Aorta (tissue), 5 donors: ENCODE measurements at places on chromosomes 7 and 10. TPM values are rescaled to one million over a fixed set of nuclear protein-coding genes. Genes with fewer than 3 reads are reported as not detected.

ITGA8 gene
- total RNA-seq = 516 TPM

NUTM2A gene
- 0.66 TPM for total RNA-seq

SFXN4 gene
- 13.4 TPM for total RNA-seq

EGR2 gene
- total RNA-seq = 11.4 TPM

DNA sequence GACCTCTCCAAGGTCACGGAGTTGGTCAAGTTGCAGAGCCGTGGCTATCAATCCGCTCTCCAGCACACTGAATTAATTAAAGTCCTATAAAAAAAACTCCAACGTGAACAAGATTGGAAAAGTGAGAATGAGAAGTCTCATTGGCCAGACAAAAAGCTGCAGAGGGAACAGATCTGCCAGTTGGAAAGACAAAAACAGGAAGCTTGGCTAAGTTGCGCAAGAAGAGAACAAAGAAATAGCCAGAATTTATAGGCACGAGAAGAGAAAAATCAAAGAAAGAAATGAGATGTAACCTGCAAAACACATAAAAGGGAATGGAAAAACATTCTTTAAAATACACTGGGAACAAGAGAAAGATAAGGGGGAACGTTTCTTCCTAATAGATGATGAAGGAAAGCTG lies 45.7 kb upstream of the CRTAC1 start:
- DNase-seq = no peak

DNA sequence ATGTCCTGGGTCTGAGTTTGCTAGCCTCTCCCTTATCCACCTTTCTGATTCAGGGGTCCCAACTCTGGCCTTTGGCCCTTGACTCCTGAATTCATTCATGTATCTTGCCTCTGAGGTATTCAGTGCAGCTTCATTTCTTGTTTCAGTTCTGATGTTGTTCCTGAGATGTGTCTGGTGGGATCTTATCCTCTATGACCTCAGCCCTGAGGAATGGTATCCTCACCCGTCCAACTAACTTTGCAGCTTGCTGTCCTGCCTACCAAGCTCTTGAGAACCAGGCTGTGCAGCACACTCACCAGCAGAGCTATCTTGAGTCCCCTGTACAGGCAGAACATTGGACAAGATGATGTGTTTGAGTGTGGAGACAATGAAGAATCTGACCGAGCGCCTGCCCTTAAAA lies 13.8 kb downstream of the SUFU start:
- no peak for DNase-seq

GRCh38 chr10:87861566-87861952 lies 1.8 kb downstream of the KLLN start:
- peak; percentile 89 for DNase-seq

GRCh38 chr7:148811892-148812291 lies 72.2 kb downstream of the EZH2 start:
- no peak for DNase-seq

GRCh38 chr7:105387508-105388355 lies 989 bp downstream of the SRPK2 start:
- peak; percentile 71 for DNase-seq

DNA sequence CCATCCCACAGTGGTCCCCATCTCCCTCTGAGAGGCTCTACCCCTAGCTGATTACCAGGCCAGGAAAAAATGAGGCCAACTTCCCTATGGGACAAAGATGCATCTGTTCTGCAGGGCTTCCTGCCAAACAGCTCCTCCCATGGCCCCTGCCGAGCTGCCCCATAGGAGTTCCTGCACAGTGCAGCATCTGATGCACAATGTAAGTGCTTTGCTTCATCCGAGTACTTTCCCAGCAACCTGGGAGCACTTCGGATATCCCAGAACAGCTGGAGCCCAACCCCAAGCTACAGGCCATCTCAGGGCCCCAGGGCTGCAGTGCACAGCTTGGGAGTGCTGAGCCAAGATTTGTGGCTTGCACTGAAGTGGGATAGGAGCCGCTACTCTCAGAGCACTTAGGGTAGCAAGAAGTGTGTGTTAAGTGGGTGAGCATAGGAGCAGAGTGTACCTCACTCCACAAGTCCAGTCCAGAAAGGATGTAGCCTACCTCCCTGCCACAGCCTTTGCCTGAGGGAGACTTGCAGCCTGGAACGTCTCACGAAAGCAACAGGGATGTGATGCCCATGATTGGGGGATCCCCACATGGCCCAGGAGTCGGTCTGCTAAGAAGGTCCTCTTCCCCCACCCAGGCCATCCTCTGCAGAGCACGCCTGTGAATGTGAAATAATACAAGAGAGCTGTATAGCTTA lies 209.6 kb upstream of the VWC2 start:
- DNase-seq = peak; percentile 41

- no peak for DNase-seq
Observed at GRCh38 chr10:113094114-113094486, 144.1 kb downstream of the TCF7L2 start.

- DNase-seq = no peak
Observed at GRCh38 chr10:45383682-45384330, 9.8 kb downstream of the ALOX5 start.

DNA sequence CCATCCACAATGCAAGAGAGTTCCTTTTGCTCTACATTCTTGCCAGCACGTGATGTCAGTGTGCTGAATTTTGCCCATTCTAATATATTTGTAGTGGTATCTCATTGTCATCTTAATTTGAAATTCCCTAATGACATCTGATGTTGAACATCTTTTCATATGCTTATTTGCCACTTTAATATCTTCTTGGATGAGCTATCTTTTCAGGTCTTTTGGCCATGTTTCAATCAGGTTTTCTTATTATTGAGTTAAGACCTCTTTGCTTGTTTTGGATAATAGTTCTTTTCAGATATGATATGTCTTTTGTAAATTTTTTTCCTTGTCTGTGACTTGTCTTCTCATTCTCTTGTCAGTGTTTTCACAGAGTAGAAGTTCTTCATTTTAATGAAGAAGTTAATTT lies 20.4 kb upstream of the FAM3C start:
- DNase-seq = no peak

GRCh38 chr7:158820656-158821055 lies 8.7 kb downstream of the ESYT2 start:
- no peak for DNase-seq

DNA sequence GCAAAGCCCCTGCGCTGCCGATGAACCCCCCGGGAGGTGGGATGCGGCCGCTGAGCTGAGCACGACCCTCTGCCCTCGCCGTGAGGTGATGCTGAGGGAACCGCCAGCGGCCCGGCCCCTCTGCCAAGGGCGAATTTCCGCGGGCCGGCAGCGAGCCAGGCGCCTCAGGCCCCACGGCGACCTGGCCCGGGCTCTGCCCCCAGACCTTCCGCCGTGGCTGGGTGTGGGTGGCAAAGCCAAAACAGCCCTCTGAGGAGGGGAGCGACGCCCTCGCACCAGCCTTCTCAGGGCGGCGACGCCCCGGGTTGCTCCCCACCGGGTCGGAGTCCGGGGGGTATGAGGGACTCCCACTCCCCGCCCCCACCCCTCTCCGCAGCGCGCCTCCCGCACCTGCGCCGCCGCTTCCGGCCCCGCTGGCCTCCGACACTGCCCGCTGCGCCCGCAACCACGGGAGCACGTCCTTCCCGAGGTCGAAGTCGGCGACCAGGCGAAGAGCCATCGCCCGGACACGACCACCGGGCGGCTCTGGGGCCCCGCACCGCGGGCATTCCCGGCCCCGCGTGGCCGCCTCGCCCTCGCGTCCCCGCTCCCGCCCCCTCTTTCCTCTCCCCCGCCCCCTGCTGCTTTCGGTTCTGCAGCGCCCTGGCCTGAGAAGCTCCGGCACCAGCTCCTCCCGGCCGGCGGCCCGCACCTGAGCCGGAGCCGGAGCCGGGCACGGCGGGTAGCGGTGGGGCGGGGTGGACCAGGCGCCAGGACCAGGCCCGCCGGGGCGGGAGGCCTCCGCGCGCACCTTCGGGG lies at the start of gene GSAP:
GSAP (minus strand) TSS at position 527 of the 798 bp plus-strand sequence; CDS start at position 499, 28 bp downstream.
- peak; percentile 74 for DNase-seq

GRCh38 chr7:116439841-116440549 lies 59.5 kb upstream of the CAV2 start:
- no peak for DNase-seq

GRCh38 chr10:128386231-128386630 lies 260.0 kb upstream of the MKI67 start:
- no peak for DNase-seq

- no peak for DNase-seq
Observed at GRCh38 chr7:155733582-155734444, 78.5 kb downstream of the SHH start.

- DNase-seq = no peak
Observed at GRCh38 chr10:3397231-3397630, 224.6 kb upstream of the PITRM1 start.

- DNase-seq = no peak
Observed at GRCh38 chr7:106047818-106048705, 64.0 kb downstream of the SYPL1 start.

DNA sequence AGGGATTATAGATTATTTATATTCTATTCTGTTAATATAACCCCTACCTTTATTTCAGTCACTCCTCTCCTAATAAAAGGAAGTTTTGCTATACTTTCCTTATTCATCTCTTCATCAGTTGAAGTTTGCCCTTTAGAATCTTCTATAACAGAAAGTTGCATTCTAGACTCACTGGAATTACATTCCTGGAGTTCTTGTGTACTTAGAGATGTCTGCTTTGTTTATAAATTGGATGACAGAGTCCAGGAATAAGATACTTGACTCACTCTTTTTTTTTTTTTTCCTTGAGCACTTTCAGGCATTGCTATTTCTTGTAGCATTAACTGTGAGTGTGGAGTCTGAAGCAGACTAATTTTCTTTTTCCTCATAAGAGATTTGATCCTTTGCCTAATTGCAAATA lies 640.8 kb downstream of the XPNPEP1 start:
- no peak for DNase-seq

GRCh38 chr10:69912589-69912988 lies 110.9 kb downstream of the COL13A1 start:
- no peak for DNase-seq

DNA sequence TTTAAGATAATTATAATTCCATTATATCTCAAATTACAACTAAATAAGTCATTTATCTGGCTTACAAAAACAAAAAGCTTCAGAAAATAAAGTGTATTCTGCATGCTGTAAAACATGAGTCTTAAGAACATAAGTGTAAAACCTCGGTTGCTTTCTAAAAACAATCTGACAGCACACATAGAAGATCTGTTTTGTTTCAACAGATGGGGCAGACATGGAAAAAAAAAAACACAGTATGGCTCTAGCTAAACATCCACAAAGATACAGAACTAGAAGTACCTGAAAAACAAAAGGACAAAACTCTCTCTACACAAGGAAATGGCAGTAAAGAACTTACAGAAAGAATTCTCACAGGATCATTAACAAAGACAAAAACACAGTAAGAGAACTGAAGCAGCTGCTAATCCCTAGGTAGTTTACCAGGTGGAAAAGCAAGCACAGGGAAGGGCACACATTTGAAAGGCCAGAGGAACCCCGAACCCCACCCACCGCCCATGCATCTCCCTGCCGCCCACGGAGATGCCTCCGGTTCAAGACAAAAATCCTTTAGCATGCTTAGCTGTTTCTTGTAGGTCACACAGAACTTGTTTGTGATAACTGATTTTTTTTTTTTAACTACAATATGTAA lies 42.5 kb downstream of the DLD start:
- no peak for DNase-seq

- no peak for DNase-seq
Observed at GRCh38 chr7:86647385-86648094, 3.8 kb downstream of the GRM3 start.

DNA sequence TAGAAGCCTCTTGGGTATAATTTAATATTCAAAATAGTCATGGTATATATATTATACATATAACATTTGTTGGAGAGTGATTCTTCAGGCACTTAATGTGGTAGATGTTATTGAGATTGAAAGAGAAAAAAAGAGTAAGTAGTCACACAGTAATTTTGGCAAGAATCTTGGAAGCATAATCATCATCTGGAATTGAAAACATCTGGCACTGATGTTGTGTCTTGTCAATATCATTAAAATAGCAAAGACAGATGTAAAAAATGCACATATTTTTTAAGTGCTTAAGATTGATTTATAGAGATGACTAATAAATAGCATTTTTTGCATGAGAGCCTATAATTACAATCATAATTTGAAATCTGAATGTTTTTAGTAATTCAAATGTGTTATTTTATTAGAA lies 9.5 kb downstream of the SEMA3D start:
- DNase-seq = no peak

DNA sequence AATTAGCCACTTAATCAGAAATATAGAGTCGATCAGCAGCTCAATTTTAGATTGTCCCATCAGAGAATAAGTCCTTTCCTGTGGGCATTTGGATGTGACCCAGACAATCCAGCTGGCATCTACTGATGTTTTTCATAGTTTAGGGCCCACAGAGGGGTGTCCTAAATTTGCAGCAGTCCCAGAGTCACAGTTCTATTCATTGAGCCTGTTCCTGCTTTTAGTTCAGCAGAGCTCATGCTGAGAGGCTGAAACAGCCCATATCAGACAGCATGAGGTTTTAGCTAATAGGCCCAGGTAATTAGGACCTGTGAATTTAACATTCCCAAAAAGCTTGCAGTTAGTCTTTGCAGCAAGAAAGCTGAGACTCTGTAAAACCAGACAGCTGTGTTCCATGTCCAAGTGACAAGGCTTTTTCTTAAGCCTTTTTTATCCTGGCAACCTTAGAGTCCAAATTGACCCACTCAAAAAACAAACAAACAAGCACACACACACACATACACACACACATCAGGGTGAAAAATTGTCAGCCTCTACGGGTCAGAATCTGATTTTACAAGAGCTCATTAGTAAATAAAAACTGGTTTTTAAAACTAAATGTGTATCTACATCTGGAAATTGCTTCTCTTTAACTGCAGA lies 33.7 kb downstream of the ANKIB1 start:
- DNase-seq = no peak

DNA sequence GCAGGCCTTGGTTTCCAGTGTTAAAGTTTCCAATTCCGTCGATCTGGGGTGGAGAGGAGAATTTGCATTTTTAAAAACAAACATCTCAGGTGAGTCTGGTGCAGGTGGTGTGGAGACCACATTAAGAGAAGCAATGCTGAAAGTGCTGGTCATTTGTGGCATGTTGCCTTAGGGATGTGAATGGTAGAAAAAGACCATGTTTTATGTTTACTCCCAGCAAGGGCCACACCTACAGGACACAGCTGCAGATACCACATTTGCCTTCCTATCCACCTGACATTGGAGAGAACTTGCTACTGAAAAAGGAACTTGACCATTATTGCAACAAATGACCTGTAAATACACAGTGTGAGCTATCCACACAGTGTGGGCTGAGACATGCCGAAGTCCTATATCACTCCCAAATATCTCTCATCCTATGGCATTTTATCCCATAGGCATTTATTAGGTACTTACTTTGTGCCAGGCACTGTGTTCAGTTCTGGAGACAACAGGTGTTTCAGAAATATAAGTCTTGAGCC lies 183.1 kb downstream of the NRP1 start:
- no peak for DNase-seq
